ENCODE measurements at places on chromosomes 6 and 20.

DNA sequence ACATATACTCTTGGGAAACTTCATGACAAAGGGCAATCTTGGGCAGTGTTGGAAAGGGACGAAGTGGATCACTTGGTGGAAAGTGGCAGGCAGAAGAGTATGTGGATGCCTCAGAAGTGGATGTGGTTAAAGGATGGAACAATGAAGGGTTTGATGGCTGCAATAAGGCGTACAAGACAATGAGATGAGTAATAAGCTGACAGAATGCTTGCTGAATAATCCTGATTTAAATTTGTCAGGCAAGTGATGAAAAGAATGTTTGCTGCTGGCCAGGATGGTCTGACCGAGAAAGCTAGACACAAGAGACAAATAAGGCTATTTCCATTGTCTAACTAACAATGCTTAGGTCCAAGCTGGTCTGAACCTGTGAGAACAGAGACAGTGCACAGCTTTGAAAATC lies 61.6 kb upstream of the CEP85L start:
- DNase-seq = no peak

GRCh38 chr20:10927011-10927583 lies 253.3 kb upstream of the JAG1 start:
- no peak for DNase-seq

- DNase-seq = no peak
Measured at GRCh38 chr6:92271091-92271490, 1148.3 kb downstream of the EPHA7 start.

DNA sequence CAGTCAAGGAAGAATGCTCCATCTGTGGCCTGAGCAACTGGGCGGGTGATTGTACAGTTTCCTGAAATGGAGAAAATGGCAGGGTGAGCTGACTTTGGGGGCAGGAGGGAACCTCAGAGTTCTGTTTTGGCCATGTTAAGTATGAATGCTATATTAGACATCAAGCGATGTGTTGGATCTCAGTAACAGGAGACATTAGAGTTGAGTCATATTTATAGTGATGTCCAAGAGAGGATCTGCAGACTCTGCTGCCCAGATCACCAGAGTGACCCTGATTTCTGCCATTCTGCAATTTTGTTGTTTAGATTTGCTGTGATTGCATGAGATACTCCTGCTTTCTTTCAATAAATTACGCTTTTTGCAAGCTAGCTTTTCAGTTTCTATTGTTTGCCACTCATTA lies 131.4 kb upstream of the ENPP5 start:
- DNase-seq = no peak

GRCh38 chr6:156193381-156193780 lies 583.8 kb upstream of the ARID1B start:
- DNase-seq = no peak

GRCh38 chr6:110875548-110876169 lies 1.1 kb downstream of the AMD1 start:
- peak; percentile 69 for DNase-seq

DNA sequence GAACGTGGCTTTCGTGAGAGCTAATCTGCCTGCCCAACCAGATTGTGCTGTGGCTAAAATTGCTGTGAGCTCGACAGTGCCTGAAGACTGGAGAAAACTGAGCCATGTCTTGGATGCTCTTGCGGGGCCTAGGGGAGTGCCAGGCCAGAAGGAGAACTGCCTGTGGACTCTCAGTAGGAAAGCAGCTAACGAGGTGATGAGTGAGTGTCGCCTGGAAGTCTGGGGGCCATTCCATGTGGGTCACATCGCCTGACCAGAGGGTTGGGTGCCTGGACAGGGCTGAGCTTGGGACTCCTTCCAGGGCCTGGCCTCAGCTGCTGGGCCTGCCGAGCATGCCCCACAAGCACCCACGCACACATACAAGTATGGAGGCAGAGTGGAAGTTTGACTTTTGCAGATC lies 166.5 kb downstream of the VEGFA start:
- no peak for DNase-seq

GRCh38 chr6:160010067-160010466 lies 41.2 kb downstream of the IGF2R start:
- DNase-seq = no peak

DNA sequence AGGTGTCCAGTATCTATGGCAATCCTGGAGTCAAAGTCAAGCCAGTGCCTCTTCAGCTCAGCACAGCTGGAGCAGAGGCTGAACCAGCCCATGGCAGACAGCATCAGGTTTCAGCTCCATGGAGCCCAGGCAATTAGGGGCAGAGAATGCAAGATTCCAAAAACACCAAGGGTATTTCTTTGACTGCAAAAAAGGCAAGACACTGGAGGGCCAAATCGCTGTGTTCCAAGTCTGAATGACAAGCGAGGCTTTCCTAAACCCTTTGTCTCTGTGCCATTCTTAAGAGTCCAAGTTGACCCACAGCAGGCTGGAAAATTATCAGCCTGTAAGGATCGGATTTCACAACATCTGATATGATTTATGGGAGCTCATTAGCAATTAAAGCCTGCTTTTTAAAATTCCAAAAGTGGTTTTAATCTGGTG lies 49.7 kb upstream of the TGM3 start:
- no peak for DNase-seq

DNA sequence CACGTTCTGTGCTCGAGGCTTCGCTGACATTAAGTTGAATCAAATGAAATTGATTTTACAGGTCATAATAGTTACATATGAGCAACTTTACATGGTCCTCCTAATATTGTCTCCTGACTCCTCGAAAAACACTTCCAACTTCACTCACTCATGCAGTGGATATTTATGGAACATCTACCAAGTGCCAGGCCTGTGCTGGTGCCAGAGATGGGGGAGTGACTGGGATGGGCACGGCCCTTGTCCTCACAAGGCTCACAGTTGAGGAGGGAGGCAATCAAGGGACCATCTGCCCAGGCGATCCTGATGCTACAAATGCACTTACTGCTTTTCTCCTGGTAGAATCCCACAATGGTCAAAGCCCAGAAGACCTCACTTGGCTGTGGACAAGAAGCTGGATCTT lies 426.4 kb downstream of the PREX1 start:
- DNase-seq = no peak

GRCh38 chr6:74879976-74880375 lies 325.9 kb downstream of the COL12A1 start:
- no peak for DNase-seq

DNA sequence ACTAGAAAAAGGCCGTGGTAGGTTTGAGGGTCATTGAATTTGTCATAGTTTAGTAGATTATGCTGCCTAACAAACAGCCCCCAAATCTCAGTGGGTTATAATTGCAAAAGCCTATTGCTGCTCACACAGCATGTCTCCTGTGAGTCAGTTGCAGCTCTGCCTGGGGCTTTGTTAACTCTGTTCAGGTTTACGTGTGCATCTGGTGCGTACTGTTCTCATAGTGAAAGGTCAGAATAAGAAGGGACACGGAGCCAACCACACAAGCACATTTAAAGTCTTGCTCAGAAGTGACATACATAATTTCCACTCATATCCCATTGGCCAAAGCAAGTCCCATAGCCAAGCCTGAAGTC lies 48.1 kb upstream of the BMP2 start:
- no peak for DNase-seq

- DNase-seq = no peak
Measured at GRCh38 chr20:6381887-6382286, 259.1 kb upstream of the FERMT1 start.

- DNase-seq = no peak
Measured at GRCh38 chr20:47031004-47031403, 136.4 kb downstream of the EYA2 start.

- peak; percentile 90 for DNase-seq
Measured at GRCh38 chr6:90296341-90297114, at the start of gene BACH2. BACH2 (minus strand) TSS chr6:90296843; CDS start chr6:90008844, 287,999 bp downstream.

Measured in OCI-M1 (cell line).